ENCODE measurements at places on chromosomes 1 and 21.

GRCh38 chr1:112196008-112196588, 199.9 kb upstream of the CTTNBP2NL start:
- DNase-seq: no peak

GRCh38 chr1:19199969-19200604, 10.0 kb downstream of the UBR4 start:
- DNase-seq: no peak

DNA sequence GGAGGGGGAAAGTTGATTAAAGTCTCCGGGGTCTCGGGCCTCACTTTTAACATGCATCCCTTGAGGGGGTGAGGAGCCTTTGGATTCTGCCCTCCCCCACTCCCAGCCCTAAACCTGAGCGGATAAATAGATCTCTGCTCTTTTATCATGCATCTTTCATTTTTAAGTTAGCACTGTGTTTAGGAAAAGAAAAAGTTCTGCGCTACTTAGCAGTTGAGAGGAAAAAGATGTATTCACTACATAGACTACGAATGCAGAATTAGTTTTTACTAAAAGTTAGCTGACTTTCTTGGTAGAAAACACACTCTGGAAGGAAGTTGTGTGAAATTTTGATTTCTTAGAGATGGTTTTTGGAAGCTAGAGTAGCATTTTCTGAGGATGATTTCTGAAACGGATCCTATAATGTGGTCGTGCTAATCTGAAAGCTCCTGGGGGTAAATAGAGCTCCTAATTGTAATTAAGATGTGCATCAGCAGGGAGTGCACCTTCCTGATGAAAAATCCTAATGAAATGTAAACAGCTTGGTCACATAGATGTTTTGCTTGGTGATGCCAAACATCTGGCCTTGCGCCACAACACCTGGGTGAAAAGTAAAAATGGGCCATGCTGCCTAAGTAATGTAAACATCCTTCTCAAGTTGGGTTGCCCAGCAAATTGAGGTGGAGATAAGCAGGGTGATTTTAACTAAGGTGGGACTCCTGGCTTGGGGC, 1.8 kb downstream of the ROR1 start:
- no peak for DNase-seq

DNA sequence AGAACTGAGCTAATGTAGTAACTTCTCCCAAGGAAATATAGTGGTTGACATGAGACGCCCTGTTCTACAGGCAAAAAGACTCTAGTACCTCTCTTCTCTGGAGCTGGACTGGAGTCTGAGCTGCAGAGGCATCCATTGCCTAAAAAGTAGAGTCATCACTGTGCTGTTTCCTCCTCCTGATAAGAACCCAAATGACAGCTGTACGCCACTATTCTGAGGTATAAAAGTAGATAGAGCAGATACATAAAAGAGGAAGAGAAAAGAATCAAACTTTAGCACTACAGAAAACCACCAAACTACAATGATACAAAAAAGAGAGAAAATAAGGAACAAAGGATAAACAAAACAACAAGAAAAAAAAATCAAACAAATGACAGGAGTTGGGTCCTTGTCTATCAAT, 1568.8 kb downstream of the PLA2G4A start:
- DNase-seq: no peak

DNA sequence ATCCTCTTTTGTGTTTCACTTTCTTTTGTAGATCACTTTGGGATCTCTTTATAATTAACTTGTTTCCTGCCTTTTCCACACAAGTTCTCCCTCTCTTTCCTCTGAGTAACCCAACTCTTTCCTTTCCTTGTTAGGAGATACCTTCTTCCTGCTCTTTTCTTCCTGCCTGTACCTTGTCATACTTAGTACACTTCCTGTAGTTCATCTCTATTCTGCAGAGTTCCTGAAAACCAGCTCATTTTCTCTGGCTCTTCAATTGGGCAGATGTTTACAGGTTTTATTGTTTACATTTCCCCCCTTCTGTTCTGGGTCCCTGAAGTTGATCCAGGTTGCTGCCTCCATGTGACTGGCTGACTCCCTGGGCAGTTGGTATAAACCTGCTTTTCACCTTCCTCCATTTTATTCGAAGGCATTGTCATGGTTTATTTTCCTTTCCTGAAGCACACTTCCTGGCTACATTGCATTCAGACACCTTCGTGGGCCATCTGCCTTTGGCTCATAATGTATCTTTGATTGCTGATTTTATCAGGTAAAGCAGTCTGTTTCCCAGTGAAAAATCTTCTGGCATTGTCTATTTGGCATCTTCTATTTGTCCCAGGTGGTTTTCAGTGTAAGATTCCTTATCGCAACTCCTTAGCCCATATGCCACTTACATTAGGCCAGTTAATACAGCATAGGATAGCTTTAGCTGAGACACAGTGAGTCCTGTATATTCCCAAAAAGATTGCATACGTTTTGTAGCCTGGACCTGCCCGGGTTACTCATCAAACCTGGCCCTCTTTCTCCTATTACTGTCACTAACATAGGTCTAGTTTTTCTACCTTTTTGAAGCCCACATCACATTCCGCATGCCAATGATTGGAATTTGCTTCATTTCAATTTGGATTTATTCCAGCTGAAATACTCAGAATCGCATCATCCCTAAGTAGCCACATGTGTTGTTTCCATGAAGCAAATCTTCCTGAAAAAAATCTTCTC, 15.4 kb downstream of the CTH start:
- DNase-seq: no peak

- DNase-seq: no peak
These were observed at the start of gene KRTAP19-7 for GRCh38 chr21:30561264-30561895. Gene KRTAP19-7 (minus strand): TSS chr21:30561314. CDS start chr21:30561289, 25 bp downstream.

GRCh38 chr1:82215056-82215852, 414.5 kb downstream of the ADGRL2 start:
- no peak for DNase-seq

DNA sequence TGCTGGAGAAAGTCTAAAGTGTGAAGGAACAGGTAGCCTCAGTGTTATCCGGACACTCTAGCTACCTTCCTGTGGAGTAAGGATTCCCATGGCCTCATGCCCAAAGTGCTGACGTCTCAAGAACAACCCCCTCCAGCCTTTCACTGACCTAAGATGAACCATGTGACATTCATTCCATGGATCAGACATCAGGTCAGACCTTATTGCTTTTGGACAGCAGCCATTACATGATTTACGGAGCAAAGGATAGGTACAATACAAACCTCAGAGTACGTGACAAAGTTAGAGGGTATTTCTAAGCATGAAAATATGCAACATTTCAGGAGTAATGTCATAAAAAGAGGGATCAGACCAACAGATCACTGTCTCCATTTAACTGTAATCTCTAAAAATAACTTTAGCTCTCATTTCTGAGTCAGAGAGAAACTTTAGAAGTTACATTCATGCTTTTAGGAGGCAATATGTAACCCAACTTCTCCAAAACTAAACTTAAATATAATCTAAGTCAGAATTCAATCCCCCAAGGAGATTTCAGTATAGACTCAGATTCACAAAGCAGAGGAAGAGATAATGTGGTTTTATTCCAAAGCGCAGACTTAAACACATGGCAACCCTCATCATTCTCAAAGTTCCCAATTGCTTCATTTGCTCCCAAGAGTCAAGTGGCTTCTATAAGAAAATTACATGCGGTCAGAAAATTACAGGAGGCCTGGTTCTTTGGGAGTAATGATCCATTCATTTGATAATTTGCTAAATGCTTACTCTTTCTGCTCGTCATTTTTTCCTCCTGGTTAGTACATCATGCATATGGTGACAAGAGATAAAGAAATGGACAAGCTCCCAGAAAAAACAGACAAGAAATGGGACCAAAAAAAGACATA, 280.4 kb downstream of the SETD4 start:
- no peak for DNase-seq

DNA sequence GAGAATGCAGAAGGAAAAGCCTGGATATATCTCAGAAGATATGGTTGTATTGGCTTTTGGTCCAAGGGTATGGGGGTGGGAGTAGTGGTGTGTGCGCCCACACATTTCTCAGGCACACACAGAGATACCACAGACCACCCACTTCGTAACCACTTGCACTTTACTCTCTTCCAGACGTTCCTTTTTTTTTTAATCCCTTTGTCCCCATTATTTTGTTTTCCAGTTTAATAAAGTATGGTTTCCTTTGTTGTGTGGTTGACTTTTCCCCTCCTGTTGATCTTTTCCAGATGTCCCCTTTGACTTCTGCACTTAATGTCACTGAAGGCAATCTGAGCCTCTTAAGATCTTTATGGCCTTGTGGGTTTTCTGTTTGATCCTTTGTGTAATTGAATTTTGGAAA, 10.5 kb upstream of the TARS2 start:
- DNase-seq: no peak

GRCh38 chr21:35833991-35834390, 226.3 kb downstream of the SETD4 start:
- DNase-seq: no peak

- DNase-seq: no peak
These were observed 6.6 kb upstream of the STUM start for GRCh38 chr1:226541631-226542622.

Measured in activated naive CD8-positive, alpha-beta T cell treated with anti-CD3 and anti-CD28 coated beads, Interleukin-2, amount 50 U/mL, for 16 hours (primary cell).